ENCODE measurements at places on chromosomes 3 and 15.

GRCh38 chr3:14810070-14810791 is 8.5 kb upstream of the FGD5 start:
- DNase-seq, result no peak

- no peak for DNase-seq
These were observed 24.2 kb downstream of the LOXL1 start for GRCh38 chr15:73950479-73950830.

GRCh38 chr3:116340680-116341216 is 104.5 kb downstream of the LSAMP start:
- DNase-seq, result no peak

DNA sequence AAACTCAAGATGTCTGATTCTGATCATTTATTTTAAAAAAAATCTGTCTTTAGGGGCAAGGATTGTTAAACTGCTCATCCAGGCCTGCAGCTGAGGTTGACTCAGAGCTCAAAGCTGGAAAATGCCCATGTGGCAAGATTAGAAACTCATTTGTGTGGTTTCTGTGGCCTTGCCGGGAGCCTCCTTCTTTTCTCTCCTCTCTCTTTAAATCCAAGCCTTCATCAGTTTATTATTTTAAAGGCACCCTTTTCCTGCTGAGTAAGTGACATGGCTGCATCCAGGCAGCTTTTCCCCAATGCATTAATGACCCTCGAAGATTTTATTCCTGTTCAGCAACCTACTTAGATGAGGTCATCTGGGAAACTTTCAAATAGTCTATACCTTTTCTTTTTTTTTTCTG is 221.3 kb upstream of the CDIN1 start:
- DNase-seq, result peak; percentile 58

DNA sequence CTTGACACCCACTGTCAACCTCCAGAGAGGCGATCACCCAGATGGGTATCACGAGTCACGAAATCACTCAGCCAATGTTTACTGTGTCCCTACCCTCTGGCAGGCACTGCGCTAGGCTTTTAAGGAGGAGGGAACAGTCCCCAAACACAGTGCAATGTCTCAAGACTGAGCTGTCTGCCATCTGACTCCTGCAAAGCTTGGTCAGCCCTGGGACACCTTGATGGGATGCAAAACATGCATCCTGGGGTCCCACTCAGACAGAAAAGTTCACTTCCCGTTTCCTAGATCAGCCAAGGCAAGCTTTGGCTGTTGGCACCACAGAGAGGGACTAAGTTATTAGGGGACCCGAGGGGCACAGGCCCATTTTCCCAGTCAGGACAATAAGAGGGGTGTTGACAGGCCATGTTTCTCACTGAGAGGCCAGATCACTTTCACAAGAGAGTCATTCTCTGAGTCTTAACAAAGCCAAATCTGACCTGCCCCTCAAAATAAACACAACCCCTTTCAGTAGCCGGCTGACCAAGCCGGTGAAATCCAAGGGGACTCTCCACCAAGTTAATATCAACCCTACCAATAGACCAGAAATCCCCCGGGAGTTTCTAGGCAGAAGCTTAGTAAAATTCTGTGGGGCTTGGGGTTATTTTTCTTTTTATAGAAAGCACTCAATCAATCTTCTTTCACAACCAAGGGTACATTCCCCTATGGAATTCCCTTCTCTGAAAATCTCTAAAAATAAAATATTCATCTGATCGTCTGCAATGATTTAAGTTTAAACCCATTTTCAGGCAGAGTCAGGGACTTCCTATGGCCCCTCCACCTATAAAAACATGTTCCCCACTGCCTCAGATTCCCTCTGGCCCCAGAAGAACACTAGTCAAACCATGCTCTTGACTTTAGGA is 3.5 kb downstream of the RFTN1 start:
- no peak for DNase-seq

- DNase-seq, result no peak
These were observed 41.1 kb upstream of the PLXNA1 start for GRCh38 chr3:126941721-126942270.

DNA sequence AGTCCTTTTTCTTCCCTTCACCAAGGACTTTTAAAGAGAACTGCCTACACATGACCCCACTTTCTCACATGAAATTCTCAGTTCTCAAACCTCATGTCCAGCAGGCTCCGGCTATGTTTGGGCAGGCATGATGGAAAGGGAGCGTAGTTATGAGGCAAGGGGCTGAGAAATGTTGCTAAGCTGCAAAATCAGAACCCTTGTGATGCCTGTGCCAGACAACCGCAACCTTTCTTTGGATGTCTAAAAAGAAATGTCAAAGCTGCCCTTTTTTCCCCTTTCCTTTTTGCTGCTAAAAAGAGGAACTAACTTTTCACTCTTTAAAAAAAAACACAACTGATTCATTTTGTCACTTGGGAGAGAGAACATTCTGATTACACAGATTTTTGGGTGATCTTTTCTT is 19.2 kb downstream of the GNB4 start:
- DNase-seq, result no peak

- no peak for DNase-seq
These were observed 652.6 kb downstream of the FHIT start for GRCh38 chr3:60598671-60599070.

DNA sequence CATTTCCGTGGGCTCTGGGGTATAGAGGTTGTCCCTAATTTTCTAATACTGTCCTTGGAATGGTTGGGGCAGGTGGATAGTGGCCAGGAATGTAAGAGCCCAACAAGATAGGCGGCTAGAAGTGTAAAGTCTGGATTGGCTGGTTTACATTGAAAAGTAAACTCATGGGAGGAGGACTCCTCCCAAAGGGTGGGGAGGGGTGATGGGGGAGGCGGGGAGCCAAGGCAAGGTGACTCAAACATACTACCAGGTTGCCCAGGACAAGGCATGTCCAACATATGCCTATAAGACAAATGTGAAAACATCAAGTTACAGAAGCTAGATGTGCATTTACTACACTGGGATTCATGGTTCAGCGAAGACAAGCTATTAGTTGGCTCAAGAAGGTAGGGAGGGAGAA is 14.3 kb upstream of the SAMMSON start:
- DNase-seq, result no peak

- peak; percentile 78 for DNase-seq
These were observed 26.3 kb upstream of the NR2C2 start for GRCh38 chr3:14921034-14921616.

DNA sequence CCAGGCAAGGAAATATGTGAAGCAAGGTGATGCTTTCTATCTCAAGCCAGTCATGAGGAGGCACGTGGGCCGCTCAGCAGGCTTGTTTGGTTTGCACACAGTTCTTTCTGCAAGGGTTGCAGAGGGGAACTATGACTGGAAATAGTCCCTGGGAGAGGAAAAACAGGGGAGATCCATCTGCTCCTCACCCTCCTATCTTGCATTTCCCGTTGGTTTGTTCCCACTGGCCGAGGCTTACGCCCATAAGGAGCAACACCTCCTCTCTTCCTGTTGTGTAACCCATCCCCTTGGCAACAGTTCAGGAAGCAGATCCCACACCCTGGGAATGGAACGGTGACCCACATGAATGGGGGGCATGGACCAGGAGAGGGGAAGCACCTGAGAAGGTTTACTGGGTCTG is 72.1 kb upstream of the MAGI1 start:
- DNase-seq, result no peak

DNA sequence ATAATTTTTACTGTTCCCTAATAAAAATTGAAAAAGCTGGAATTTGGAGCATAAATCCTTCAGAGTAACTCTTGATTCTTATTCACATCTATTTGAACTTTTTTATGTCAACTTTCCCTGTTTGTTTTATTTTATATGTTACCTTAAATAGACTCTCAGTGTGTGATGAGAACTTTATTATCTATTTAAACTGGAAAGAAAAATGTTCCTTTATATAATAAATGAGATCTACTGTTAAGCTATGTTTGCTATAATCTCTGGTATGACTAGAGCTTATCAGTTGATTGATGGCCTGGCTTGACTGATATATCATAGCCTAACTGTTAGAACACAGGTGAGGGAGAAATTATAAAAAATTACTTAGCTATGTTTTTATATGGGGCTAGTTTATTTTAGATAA is 330.6 kb upstream of the EPHA6 start:
- DNase-seq, result no peak

- no peak for DNase-seq
These were observed 43.2 kb downstream of the EPHB3 start for GRCh38 chr3:184604615-184605290.

GRCh38 chr3:4835616-4836043 is 143.6 kb upstream of the BHLHE40 start:
- DNase-seq, result no peak

GRCh38 chr3:96831175-96831574 is 16.8 kb downstream of the EPHA6 start:
- no peak for DNase-seq

DNA sequence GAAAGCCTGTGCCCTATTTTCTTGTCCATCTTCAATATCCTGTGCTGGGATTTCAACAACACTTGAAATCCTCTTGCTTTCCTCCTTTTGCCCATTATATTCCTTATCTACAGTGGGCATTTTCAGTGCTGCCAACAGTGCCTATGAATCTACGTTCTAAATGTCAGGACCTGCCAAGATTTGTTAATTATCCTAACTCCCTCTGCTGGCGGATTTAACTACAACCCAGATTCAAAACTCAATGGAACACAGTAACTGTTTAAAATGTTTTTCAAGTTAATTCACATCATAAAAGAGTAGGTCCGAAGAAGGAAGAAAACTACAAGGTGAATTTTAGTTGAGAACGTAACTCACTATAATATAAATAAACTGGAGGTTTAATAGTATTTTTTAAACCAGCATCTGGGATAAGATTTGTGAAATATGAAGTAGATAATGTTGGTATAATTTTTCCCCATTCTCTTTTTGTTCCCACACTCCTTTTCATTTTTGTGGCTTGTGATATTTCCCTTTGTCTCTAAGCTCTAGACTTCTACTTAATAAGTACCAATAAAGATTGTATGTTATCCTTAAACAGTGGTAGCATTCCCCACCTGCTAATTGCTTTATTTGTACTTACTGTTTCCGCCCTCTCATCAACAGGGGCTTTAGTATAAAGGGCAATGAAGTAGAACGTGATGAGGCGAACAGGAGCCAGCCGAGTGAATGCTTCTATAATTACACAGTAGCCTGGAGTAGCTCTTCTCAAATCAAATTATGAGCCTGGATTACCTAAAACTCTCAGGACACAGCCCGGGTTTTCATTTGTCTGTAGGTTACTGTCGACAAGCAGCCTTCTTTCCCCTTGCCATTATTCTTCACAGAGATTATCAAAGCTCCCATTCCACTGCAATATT is 302.5 kb upstream of the ATP11B start:
- no peak for DNase-seq

DNA sequence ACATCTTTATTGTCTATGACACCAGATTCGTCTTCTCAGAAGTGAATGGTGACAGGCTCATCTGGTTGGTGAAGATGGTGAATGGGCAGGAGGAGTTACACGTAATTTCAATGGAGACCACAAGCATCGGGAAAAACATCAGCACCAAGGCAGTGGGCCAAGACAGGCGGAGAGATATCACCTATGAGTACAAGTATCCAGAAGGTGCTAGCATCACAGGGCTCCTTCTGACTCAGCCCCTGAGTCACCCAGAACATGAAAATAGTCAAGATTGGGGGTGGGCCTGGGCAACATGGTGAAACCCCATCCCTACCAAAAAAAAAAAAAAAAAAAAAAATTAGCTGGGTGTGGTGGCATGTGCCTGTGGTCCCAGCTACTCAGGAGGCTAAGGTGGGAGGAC is 32.6 kb downstream of the TGM4 start:
- DNase-seq, result no peak

DNA sequence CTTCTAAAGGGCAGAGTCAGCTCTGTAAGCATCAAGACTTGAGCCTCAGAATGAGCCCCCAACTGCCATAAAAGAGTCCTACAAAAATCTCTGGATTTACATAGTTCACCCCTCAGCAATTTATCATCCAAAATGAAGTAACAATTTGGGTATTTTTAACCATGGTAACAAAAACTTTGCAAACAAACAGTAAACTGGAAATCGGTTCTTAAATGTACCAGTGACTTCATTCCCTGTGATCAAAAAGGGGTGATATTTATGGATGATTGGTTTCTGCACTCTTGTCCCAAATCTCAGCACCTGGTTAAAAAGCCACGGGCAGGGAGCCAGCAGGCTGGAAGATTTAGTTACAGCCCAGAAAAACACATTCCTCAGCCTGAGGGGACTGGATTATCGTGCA is 73.6 kb downstream of the TFG start:
- no peak for DNase-seq

DNA sequence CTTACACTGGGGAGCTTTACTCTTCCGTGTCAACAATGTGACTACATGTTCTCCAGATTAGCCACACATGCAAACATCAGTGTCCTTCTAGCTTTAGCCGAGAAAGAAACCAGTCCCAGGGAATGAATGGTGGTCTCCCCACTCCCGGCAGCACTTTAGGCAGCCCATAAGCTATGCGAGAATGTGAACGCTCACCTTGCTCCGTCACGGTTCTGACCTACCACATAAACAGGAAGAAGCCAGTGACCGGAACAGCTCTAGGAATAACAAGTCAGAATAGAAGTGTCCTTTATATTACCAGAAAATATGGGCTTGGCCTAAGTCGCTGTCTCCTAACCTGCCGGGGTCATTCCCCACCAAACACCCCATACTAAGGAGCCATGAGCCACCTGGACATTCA is 98.0 kb upstream of the ABHD17C start:
- DNase-seq, result no peak

GRCh38 chr15:94252906-94253491 is 21.6 kb downstream of the MCTP2 start:
- DNase-seq, result no peak
